ENCODE measurements at places on chromosomes 6 and 20. TPM values are rescaled to one million over a fixed set of nuclear protein-coding genes. Genes with fewer than 3 reads are reported as not detected.

The SLC22A2 gene
- total RNA-seq: 6.7 TPM

GRCh38 chr20:52230409-52230808 is 38.8 kb upstream of the ZFP64 start:
- H3K27ac ChIP-seq: no peak overlapping the region
- H3K27me3 ChIP-seq: no peaks in the 10 kb centered on the region
- H3K4me1 ChIP-seq: no peaks in the 10 kb centered on the region

DNA sequence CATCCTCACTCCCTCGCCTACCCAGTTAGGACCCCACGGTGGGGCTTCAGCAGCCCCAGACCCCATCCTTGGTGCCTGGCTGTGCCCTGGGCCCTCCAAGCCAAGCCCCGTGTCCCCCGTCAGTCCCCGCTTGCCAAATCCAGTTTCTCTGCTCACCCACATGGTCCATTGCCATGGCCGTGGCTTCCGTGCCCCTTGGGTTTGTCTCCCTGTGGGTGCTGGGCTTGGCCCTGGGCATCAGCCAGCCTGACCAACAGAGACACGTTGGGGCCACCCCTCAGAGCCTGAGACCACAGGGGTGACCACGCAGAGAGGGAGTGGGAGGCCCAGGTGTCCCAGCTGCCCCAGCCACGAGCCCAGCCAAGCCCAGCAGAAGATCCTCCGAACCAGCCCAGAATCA is 7.7 kb downstream of the SS18L1 start:
- H3K4me1 ChIP-seq: peaks cover 41% of the 10 kb centered on the region
- no peak overlapping the region for H3K27ac ChIP-seq
- no peak for DNase-seq

The SMLR1 gene
- not detected for total RNA-seq

DNA sequence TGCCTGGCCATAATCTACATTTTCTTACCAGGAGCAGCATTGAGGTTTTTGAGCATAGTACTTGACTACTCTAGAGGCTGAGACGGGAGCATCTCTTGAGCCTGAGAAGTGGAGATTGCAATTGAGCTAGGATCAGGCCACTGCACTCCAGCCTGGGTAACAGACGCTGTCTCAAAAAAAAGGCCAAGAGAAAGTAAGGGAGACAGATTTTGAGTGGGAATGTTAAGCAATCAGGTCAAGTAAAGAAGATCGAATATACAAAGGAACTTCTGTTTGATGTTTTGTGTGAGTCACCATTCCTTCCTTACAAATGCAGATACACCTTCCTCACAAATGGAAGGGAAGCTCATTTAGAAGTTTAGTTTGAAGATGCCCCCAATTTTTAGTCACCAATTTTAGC is 4.4 kb downstream of the PNRC1 start:
- peaks cover 5% of the 10 kb centered on the region for H3K4me1 ChIP-seq
- peaks cover 19% of the 10 kb centered on the region for H3K36me3 ChIP-seq
- H3K27ac ChIP-seq: no peak overlapping the region
- no peaks in the 10 kb centered on the region for H3K27me3 ChIP-seq
- no peak for DNase-seq

The MLIP gene
- 28.6 TPM for total RNA-seq

DNA sequence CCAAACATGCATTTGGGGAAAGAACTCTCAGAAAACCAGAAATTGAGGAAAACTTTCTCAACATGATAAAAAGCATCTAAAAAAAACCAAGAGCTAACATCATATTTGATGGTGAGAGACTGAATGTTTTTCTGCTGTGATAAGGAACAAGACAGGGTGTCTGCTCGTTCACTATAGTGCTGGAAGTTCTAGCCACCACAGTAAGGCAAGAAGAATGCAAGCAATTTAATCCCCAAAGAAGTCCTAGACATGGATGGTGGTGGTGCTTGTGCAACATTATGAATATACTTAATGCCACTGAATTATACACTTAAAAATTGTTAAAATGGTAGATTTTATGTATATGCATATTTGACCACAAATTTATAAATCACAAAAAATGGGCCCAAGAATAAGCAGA is 53.4 kb downstream of the LYRM2 start:
- no peak overlapping the region for H3K4me3 ChIP-seq
- H3K27me3 ChIP-seq: no peaks in the 10 kb centered on the region
- no peaks in the 10 kb centered on the region for H3K36me3 ChIP-seq
- no peak overlapping the region for H3K27ac ChIP-seq

The CRISP3 gene
- total RNA-seq: 0.22 TPM

DNA sequence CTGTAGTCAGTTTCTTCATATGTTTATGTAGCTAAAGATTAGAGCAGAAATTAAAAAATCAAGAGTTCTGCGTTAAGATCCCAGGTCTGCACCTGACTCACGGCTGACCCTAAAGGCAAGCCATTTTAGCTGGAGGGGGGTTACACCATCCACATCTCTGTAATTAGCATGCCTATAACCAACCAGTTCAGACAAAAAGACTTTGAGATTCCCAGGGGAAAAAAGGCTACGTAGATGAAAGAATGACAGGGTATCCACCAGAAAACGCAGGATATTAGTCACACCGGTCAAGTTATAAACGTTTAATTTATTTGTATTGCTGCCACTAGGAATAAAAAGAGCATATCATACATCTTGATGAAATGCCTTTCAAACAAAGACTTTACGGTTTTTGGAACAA is 299.1 kb downstream of the FOXC1 start:
- H3K27ac ChIP-seq: no peak overlapping the region
- H3K27me3 ChIP-seq: no peaks in the 10 kb centered on the region
- no peaks in the 10 kb centered on the region for H3K36me3 ChIP-seq
